ENCODE measurements at places on chromosomes 1 and 21. TPM values are rescaled to one million over a fixed set of nuclear protein-coding genes. Genes with fewer than 3 reads are reported as not detected.

- DNase-seq, result no peak
These were observed 1.3 kb downstream of the SIPA1L2 start for GRCh38 chr1:232628335-232629249.

Gene OR2T2
- not detected for total RNA-seq

DNA sequence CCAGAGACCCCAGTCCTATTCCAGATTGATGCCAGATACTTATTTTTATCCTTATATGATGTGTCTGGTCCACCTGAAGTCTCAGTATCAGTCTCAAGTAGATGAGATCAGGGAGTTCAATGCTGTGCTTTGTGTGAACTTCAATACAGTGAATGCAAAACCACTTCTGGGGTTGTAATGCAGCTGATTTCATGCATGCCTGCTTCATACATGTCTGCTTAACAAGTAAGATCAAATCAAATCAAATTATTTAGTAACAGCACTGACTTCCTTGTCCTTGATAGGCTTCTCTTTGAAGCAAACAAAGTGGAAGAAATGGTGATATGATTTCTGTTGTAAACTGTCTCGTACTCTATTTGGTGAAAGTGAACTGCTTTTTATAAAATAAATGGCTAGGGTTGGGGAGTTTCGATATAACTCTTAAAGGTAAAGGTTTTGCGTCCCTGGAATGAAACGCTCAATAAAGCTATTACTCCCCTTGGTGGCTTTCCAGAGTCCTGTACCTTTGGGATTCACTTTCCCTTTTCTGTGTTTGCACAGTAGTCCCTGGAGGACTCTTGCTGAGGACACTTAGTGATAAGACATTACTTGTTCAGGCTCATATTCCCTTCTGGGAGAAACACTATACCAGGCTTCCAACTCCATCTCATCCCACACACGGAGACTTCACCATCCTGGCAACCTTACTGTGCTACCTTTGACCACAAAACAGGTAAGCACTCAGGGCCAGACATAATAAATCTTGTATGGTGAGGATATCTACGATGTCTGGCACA is 59.3 kb downstream of the FH start:
- no peak for DNase-seq

DNA sequence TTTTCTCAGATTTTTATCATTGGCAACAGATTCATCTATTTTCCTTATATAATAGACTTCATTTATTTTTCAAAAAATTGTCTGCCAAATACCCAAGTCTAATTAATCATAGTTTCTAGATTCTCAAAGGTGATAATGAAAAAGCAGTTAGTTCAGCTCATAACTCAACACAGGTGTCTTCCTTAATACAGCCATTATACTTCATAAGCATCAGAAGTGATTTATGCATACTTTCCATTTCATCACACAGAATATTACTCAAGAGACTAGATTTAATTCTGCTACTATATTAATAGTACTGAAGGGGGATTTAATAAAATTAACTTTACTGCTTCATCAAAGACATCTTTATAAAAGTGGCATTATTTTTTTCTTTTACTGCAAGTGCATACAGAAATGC is 18.8 kb downstream of the SRSF11 start:
- DNase-seq, result no peak

Gene ATP1B1
- total RNA-seq, result 54.6 TPM

- no peak for DNase-seq
These were observed 14.6 kb downstream of the FOXD2 start for GRCh38 chr1:47452426-47452825.
